Esophagus muscularis mucosa (tissue), 4 donors: ENCODE measurements at places on chromosomes 11 and 22.

GRCh38 chr11:110447897-110448745 lies 18.4 kb downstream of the FDX1 start:
- DNase-seq: no peak

GRCh38 chr11:128448981-128449713 lies 138.2 kb downstream of the ETS1 start:
- DNase-seq: no peak

DNA sequence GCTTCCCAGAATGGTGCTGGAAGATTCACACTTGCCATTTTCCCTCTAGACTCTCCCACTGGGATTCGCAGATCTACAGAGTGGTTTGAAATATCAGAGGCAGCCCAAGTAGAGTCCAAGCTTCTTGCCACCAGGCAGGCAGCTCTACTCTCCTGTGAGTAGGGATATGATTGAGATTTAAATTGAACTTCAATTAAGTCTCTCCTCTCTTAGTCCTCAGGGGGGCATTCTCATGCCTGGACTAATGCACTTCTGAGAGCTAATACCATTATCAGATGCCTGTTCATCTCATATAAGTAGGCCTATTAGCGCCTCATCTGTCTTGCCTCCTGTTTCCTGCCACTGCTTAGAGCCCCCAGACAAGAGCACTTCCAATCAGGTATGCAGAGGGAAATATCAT lies 25.5 kb upstream of the AMPD3 start:
- DNase-seq: no peak

DNA sequence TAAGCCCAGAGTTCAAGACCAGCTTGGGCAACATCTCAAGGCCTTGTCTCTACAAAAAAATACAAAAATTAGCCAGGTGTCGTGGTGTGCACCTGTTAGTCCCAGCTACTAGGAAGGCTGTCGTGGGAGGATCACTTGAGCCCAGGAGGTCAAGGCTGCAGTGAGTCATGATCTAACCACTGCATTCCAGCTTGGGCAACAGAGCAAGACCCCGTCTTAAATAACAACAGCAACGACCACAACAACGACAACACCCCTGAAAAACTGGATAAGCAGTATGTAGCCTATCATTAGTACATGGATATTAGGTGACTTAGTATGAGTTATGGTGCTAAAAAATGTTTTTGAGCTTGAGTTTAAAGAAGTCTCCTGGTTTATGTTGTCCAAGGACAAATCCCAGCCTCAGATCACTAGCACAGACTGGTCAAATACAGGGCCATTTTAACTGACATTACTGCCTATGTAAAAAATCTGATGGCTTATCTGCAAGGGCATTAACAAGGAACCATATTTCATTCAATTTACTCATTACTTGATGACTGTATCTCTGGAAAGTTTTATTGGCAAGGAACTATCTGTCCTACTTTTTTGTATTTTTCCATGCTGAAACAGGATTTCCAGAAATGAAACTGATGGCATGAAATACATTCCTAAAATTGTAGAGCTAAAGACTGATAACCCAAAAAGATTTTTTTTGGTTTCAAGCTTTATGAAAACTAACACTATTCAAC lies 23.4 kb downstream of the C2CD3 start:
- DNase-seq: no peak

DNA sequence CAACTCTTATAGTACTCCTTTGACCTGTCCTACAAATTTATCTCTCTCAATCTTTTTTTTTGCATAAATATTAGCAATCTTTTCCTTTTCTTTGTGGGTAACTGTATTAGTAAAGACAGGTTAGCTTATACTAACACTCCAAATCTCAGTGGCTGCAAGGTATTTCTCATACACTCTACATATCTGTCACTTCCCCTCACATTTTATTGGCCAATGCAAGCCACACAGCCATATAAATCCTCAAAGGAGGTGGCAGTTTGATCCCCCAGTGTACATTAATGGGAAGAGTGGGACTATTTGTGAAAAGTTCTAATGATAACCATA lies 42.6 kb upstream of the EED start:
- DNase-seq: no peak

DNA sequence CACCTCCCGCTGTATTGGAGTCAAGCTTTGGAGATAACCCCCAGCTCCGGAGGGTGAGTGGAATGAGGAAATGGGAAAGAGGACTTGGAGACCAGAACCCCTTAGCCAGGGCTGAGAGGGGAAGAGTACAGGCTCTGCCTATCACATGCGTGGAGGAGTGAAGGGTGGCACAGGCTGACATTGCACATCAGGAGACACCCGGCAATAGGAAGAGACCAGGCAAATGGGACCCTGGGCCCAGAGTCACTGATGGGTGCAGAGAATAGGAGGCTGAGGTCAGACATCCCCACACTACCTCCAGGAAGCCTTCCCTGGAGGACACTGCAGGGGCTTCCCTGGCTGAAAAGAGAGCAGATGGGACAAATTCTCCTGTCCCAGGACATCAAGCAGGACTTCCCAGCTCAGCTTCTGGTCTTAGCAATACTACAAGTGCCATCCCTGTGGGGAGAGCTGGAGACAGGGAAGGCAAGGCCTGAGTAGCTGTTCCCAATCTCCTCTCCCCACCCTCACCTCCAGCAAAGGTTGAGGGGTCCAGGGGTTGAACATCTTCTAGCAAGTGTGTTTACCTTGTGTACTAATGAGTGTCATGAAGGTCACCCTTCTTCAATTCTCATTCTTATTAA lies 160.7 kb downstream of the BUD13 start:
- no peak for DNase-seq

DNA sequence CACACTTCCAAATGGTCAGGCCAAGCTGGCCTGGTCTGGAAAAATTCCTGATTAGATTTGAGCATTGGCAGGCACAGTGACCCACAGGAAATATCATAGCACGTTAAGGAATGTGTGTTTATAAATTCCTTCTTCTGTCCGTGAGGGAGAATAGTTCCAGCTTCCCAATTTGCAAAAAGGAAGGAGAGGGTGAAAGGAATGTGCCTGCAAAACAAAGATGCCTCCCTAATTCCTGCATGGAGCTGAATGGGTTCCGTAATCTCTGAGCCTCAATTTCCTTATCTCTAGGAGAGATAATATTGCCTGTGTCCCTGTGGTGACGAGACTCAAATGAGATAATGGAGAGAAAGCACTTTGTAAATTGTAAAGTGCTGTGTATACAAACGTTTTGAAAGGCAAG lies 105.1 kb downstream of the FEZ1 start:
- no peak for DNase-seq

GRCh38 chr11:125141686-125142535 lies 22.6 kb upstream of the PKNOX2 start:
- no peak for DNase-seq

- DNase-seq: no peak
These were observed 39.5 kb downstream of the LMO1 start for GRCh38 chr11:8224161-8224591.

DNA sequence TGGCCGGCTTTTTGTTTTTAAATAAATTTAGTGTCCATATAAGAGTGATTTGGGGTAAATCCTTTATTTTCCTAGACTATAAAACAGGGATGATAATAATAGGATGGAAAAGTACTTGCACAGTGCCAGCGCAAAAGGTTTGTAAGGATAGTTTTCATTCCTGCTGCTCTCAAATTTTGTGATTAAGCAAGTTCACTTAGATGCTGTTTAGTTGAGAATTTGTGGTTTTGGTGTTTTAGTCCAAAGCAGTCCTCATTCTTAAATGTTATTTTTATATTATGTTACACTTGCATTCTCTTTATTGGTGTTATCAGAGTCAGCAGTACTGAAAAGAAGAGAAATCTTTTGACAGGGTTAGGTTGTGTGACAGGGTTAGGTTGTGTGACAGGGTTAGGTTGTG lies 47.9 kb downstream of the PPP6R3 start:
- DNase-seq: no peak

DNA sequence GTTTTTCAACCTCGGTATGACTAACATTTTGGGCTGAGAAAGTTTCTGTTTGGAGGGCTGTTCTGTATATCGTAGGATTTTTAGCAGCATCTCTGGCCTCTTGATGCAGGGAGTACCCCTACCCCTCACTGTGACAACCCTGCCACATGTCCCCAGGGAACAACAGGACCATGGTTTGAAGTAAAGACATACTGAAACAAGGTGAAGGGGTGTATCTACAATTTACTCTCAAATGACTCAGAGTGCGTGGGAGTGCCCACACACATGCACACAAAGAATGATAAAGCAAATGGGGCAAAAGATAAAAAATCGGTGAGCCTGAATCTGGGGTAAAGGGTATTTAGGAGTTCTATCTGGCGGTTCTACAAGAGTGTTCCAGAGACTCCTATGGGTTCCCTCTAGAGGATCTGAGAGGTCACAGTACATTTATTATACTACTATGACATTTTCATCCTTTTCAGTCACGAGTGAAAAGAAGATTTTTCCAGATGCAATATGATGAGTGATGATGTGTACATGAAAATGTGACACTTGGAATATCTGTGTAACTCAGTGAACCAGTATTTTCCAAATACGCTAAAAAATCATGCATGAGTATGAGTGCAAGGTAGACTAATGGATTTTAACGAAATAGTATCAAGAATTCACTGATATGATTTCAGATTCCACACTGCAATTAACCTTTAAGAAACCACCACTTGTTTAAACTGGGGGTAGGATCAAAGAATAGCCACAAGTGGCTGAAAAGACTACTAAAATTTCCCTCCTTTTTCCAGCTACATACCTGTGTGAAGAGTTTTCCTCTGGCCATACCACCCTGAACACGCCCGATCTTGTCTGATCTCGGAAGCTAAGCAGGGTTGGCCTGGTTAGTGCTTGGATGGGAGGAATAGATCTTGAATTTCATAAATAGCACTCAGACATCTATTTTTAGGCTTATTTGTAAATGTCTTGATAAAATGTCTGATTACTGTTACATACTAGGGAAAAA lies 56.3 kb upstream of the YPEL1 start:
- no peak for DNase-seq

GRCh38 chr11:69814411-69814810 lies 4.8 kb downstream of the FGF3 start:
- no peak for DNase-seq

GRCh38 chr22:45537734-45538181 lies 35.1 kb downstream of the FBLN1 start:
- DNase-seq: no peak

DNA sequence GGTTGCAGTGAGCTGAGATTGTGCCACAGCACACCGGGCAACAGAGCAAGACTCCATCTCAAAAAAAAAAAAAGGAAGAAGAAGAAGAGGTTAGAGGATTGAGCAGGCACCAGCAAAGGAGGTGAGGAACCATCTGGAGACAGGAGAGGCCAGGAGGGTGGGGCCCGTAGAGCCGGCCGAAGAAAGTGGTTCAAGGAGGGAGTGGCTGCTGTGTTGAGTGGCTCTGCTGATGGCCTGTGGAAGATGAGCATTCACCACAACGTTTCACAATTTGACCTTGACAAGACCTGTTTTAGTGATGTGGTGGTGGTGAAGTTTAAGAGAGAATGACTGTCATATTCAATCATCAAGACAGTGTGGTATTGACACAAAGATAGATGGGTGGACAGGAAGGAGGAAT lies 6.8 kb upstream of the CTSD start:
- DNase-seq: no peak

GRCh38 chr11:59261150-59261549 lies 48.4 kb upstream of the MPEG1 start:
- no peak for DNase-seq
